Stimulated activated CD8-positive, alpha-beta memory T cell treated with anti-CD3 and anti-CD28 coated beads, Interleukin-4, amount 100 ng/mL, for 1 hour (primary cell): ENCODE measurements at places on chromosomes 16 and 17.

- DNase-seq = no peak
Observed at GRCh38 chr17:7867881-7868329, 10.1 kb downstream of the CYB5D1 start.

GRCh38 chr17:37841232-37841631 is 83.0 kb upstream of the TBC1D3K start:
- no peak for DNase-seq

GRCh38 chr17:80892900-80893603 is 98.6 kb upstream of the CHMP6 start:
- DNase-seq = no peak

- no peak for DNase-seq
Observed at GRCh38 chr17:9772658-9773057, 18.7 kb downstream of the DHRS7C start.

- DNase-seq = no peak
Observed at GRCh38 chr17:49633762-49634484, 44.0 kb downstream of the SPOP start.

DNA sequence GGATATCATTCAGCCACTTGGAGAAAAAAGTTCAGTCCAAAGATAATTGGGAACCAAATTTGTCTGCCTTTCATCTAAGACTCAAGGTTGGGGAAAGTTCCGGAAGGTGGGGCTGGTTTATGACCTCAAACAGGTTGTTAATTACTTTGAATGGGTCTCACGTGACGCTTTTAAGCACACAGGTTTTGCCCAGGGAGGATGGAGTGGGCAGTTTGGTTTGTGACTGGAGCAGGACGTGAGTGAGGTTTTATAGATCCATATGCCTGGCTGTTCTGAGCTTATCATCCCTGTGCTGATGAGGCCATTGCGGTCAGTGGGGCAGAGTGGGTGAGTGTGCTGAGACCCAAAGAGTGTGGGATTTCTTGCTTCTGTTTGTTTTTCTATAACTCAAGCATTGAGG is 38.7 kb upstream of the GPRC5B start:
- DNase-seq = no peak

DNA sequence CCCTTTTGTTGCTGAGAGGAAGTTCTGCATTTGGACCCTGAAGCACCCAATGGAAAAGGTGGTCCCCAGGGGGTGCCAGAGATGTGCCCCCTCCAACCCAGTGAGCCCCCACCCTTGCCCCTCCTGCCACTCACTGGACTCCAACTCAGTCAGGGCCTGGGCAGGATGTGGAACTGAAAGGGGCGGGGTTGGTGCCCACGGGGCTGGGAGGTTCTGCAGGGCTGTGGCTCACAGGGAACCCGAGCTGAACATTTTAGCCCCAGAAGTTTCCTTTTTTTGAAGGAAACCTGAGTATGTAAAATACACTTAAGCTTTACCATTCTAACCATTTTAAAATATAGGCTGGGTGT is 15.8 kb upstream of the OGFOD3 start:
- DNase-seq = no peak

DNA sequence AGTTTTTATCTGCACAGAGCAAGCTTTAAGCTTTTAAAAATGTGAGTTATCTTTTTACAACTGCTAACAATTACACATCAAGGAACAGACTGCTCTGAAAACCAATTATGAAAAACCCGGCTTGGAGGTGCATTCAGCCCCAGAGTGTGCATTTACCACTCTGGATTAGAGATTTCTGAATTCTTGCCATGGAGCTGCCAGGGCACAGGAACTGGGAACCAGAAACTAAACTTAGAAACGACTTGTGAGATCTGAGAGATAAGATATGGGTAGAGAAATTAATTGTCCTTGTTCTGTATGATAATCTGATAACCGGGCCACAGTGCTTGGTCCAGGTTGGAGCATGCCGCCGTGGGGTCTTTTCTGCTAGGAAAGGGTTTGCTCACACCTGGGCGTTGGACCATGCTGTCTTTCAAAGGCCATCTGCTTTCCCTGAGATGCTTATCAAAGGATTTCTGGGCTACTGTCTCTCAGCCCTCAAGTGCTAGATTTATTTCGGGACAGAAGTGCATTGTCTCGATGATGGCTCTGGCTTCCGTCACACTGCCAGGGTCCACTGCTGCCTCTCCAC is 210.0 kb downstream of the MAF start:
- DNase-seq = no peak

GRCh38 chr16:5062051-5062450 is 3.7 kb downstream of the C16orf89 start:
- no peak for DNase-seq

GRCh38 chr17:8979715-8980114 is 14.2 kb upstream of the PIK3R5 start:
- DNase-seq = no peak

- no peak for DNase-seq
Observed at GRCh38 chr17:82330322-82331239, 3.0 kb downstream of the SECTM1 start.

DNA sequence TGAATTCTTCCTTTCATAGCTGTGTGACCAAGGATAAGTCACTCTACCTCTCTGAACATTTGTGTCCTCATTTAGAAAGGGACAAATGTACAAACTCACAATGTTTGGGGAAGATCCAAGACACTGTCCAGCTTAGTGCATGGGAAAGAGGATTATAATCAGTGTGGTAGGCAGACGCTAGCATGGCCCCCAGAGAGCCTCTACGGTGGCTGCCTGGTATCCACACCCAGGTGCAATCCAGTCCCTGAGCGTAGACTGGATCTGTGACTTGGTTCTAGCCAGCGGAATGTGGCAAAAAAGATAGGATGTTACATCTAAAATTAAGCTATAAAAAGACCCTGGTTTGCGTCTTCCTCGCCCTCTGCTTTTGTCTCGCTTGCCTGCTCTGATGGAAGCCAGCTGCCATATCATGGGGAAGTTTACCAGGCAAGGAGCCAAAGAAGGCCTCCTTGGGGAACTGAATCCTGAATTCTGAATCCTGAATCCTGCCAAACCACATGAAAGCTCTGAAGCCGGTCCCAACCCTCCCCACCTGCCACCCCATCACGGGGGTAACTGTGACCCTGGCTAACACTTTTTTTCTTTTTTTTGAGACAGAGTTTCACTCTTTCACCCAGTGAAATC is 51.7 kb downstream of the PLXDC1 start:
- DNase-seq = no peak

DNA sequence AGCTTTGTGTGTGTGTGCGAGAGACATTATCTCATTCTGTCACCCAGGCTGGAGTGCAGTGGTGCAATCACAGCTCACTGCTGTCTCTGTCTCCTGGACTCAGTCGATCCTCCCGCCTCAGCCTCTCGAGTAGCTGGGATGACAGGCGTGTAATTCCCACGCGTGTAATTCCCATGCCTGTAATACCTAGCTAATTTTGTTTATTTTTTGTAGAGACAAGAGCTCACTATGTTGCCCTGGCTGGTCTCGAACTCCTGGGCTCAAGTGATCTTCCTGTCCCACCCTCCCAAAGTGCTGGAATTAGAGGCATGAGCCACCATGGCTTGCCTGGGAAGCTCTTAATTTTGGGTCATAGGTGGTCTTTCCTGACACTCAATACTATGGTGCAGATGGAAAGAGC is 205.3 kb upstream of the TNRC6C start:
- no peak for DNase-seq

DNA sequence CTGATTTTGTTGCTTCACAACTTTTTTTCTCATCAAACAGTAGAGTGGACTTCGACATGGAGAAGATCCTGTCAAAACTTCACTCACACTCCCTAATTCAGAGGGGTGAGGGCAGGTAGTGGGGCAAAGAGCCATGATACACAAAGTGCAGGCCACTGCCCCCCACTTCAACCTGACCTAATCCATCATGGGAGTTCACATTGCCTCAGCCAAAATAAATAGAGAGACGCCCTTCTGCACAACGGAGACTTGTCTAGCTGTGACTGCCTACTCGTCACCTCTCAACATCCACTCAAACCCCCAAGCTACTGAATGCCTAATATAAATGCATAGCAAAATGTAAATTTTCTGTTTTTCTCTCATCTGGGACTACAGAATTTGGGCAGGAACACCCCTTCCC is 213.2 kb downstream of the PMP22 start:
- DNase-seq = no peak

GRCh38 chr16:66886321-66886720 is 6.0 kb downstream of the PDP2 start:
- DNase-seq = no peak

- DNase-seq = no peak
Observed at GRCh38 chr16:87368029-87368770, 15.4 kb downstream of the FBXO31 start.

DNA sequence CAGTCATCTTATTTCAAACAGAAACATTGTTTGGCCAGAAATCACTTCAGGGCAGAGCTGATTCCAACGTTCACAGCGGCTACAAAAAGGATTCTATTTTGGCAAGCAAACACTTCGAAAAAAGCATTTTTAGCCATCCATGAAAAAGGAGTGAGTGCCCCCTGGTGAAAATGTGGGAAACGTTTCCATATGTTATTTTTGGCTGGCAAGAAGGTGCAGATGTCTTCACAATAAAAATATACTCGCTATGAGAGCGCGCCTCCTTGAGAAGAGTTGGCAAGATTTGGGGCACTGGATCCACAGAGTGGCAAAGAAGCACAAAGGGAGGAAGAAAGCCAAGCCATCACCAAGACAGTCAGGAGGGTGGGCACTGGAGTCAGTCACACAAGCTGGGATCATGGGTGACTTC is 191.1 kb downstream of the CHD9NB start:
- no peak for DNase-seq

DNA sequence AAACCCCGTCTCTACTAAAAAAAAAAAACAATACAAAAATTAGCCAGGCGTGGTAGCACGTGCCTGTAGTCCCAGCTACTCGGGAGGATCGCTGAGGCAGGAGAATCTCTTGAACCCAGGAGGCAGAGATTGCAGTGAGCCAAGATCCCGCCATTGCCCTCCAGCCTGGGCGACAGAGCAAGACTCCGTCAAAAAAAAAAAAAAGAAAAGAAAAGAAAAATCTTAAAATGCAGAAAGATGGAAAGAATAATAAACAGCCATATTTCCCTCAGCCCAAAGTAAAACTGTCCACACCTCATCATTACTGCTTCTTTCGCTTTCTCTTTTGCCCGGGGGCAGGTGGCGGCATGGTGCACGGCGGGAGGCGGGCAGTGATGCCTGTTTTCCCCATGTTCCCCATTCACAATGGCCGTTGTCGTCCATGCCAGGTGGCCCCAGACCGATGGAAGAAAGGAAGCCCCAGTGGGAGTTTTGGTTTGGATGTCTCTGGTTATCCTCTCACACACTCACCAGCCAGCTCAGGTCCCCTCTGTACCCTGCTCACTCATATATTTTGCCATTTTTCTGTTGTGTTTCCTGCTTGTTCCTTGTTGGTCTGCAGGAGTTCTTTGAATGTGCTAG is 37.0 kb upstream of the PEMT start:
- peak; percentile 6 for DNase-seq

DNA sequence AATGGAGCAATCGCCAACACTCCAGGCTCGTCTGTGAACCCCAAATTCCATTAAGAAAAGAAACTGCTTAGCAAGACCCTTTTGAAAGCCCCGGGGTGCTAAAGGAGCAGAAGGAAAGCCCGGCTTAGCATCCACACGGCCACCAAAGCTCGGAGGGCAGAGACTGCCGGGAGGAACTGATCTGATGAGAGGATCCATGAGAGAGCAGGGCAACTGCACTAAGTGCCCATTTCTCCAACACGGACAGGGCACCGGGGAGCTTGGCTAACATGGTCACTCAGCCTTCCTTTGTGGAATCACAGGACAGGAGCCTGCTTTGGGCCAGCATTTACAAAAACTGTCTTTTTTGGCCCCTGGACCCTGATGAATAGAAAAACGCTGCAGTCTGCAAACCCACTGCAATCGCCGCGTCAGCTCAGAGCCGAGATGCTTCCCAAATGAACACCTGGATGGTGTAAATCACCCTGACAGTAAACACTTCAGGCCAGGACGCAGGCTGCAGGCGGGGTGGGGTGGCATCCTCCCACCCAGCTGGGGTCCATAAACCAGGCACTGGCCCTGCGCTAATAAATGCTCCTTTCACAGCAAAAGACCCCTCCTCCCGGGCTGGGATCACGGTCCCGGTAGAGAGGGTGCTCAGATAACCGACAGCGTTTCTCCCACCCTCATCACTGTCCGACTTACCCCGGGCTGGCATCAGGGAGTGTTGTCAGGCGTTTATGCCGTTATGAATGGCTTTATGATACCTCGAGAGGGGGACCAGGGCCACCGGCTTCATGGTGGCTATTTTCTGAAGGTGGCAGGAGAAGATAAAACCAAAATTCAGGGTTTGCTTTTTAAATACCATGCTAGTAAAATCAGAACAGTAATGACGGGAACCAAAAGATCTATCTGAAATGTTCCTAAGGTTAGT is 299.5 kb downstream of the IRF8 start:
- no peak for DNase-seq

DNA sequence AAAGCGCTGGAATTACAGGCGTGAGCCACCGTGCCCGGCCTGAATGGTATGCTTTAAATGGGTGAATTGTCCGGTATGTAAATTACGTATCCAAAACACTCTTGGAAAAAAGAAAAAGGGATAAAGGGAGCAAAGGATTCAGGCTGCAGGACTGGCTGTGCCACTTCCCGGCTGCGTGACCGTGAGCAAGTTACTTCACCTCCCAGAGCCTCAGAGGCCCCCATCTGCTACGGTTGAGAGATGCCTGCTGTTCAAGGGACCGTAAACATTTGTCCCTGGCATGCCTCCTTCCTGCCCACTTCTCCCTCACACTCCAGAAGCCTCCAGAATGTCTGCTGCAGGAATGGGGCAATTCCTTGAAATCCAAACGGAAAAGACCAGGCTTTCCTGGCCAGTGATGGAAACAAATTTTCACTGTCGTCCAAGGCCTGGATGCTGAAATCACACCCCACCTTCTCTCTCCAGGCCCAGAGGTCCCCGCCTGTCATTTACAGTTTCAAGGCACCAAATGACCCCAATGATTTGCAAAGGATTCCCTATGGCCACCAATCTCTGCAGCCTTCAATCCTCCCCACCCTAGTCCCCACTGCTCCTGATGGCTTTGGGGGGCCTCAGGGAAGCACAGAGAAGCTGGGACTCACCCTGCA is 22.9 kb upstream of the LITAF start:
- DNase-seq = no peak

DNA sequence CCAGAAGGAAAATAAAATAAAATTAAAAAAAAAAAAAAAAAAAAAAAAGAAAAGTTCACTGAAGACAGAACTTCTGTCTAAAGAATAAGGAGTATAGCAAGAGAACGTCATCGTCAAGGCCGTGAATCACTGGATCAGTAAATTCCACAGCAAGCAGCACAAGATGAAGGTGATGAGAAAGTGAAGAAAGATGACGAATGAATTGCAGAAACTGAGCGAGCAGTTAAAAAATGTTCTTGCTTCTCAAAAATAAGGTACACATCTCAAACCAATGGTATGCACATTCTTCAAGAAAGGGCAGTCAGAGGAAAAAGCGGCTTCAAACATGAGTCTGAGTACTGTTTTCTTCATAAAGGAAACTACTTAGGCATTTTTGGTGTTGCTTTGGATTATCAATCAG is 104.7 kb downstream of the SMG6 start:
- DNase-seq = no peak

- no peak for DNase-seq
Observed at GRCh38 chr16:82895843-82896242, 269.1 kb downstream of the CDH13 start.

- DNase-seq = no peak
Observed at GRCh38 chr16:56282451-56282850, 91.2 kb downstream of the GNAO1 start.

GRCh38 chr16:4580250-4580649 is 24.1 kb downstream of the C16orf96 start:
- DNase-seq = no peak
